ENCODE measurements at places on chromosomes 2 and 18. TPM values are rescaled to one million over a fixed set of nuclear protein-coding genes. Genes with fewer than 3 reads are reported as not detected.

GRCh38 chr2:209368914-209369313 lies 54.9 kb upstream of the MAP2 start:
- peaks cover 2% of the 10 kb centered on the region for H3K4me1 ChIP-seq
- peak overlapping the region; percentile 68 for H3K27ac ChIP-seq
- H3K4me3 ChIP-seq = no peak overlapping the region

GRCh38 chr2:162113088-162113775 lies 38.8 kb downstream of the GCG start:
- H3K27me3 ChIP-seq = no peaks in the 10 kb centered on the region
- H3K27ac ChIP-seq = no peak overlapping the region
- peaks cover 5% of the 10 kb centered on the region for H3K36me3 ChIP-seq
- no peak for DNase-seq
- 0 out of 2 replicates have a peak, but pooled peaks cover 3% of the 10 kb centered on the region for H3K4me1 ChIP-seq

DNA sequence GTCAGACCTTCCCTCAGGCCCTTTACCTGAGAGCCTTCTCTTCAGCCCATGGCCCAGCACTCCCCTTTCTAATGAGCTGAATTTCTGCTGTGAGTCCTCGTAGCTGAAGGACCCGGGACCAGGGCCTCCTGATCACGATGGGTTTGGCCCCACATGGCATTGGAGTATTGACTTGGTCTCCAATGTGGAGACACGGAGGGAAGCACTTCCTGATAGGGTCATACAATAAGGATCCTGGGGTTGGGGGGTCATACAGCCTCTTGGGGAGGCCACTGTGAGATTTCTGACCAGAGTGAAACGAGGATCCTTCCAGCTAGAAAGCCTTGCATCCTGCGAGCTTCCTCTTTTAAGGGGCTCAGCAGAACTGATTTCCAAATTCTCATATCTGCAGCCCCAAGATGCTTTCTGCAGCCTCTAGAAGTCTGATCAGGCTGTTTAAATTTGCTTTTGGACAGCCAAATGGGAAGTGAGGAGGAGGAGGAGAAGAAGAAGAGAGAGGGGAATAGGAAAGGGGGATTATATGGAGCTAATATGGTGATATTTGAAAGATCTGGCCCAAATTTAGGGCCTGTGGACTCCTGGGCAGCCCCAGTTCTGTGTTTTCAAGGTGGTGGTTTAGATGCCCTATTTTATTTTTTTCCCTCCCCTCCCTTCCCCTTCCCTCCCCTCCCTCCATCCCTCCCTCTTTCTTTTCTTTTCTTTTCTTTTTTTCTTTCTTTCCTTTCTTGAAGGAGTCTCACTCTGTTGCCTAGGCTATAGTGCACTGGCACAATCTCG lies 38.9 kb downstream of the RHOB start:
- H3K27me3 ChIP-seq = no peaks in the 10 kb centered on the region
- no peak for DNase-seq
- no peak overlapping the region for H3K4me3 ChIP-seq
- peaks cover 38% of the 10 kb centered on the region for H3K4me1 ChIP-seq
- no peaks in the 10 kb centered on the region for H3K36me3 ChIP-seq

GRCh38 chr2:50443288-50443687 lies 588.6 kb downstream of the NRXN1 start:
- no peaks in the 10 kb centered on the region for H3K4me1 ChIP-seq
- H3K36me3 ChIP-seq = no peaks in the 10 kb centered on the region
- DNase-seq = no peak
- no peak overlapping the region for H3K27ac ChIP-seq
- H3K4me3 ChIP-seq = no peak overlapping the region
- H3K27me3 ChIP-seq = no peaks in the 10 kb centered on the region

- H3K27me3 ChIP-seq = no peaks in the 10 kb centered on the region
- no peak overlapping the region for H3K4me3 ChIP-seq
- H3K27ac ChIP-seq = no peak overlapping the region
Measured at GRCh38 chr2:151020411-151020810, 241.3 kb downstream of the RBM43 start.

Gene CLASP1
- polyA plus RNA-seq = 4.9 TPM

Gene CHST10
- polyA plus RNA-seq = 17.6 TPM

Gene ANKRD29
- 8.2 TPM for polyA plus RNA-seq

Measured in SK-N-SH (cell line).